ENCODE measurements at places on chromosomes 7 and 10. TPM values are rescaled to one million over a fixed set of nuclear protein-coding genes. Genes with fewer than 3 reads are reported as not detected.

DNA sequence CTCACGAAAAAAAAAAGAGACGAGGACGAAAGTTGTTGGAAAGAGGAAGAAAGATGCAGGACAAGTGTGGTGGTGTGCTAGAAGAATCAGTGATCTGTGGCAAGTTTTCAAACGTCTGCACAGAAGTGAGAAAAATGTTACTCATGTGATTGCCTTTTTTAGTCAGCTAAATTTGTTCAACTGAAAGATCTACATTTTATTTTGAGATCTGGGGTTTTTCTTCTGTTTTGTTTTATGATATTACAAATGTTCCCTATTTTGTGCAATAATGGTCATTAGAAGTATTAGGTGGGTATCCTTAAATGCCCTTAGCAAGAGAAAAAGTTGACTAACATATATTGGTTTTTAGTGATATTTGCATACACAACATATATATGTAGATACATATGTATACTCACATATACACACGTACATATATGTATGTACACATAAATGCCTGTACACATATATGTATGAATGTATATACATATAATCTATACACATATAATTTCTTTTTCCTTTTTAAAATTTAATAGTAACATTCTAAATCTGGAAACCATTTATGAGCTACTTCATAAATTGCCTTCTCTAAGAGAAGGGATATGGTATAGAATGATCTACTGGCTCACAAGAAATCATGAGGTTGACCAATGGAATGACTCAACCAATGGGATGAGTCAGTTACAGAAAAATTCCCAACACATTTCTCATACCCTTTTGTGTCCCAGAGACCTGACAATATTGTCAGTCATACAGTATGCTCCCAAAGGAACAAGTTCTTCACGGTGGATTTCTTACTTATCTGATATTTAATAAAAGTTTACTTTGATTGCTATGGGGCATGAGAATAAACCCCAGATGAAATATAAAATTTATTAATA lies 38.4 kb downstream of the SLC39A12 start:
- no peak overlapping the region for H3K27ac ChIP-seq
- no peaks in the 10 kb centered on the region for H3K27me3 ChIP-seq
- no peaks in the 10 kb centered on the region for H3K36me3 ChIP-seq
- DNase-seq = no peak
- H3K4me1 ChIP-seq = no peaks in the 10 kb centered on the region

- no peak for DNase-seq
- no peaks in the 10 kb centered on the region for H3K27me3 ChIP-seq
- no peak overlapping the region for H3K4me3 ChIP-seq
These were observed 10.3 kb upstream of the ZC3HAV1L start for GRCh38 chr7:139046143-139046542.

ENTPD1 gene
- 1.1 TPM for total RNA-seq

DNA sequence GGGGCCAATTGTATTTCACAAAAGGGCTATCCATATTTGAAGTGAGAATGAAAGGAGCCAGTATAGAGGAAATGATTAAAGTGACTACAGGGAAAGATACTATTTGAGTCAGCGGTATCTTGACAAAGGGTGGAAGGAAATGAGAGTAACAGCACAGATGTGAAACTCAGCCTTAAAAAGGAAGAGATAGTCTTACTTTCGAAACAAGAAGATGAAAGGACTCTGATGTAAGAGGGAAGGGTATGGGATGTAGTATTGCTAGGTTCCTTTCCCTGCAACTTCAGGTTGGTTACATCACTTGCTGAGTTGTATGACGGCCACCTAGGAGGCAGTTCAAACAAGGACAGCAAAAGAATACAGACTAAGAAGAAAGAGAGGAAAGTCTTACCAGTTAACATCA lies 13.7 kb downstream of the CISD1 start:
- no peak for DNase-seq
- peaks cover 9% of the 10 kb centered on the region for H3K36me3 ChIP-seq
- H3K4me3 ChIP-seq = no peak overlapping the region
- H3K4me1 ChIP-seq = peaks cover 13% of the 10 kb centered on the region
- no peak overlapping the region for H3K27ac ChIP-seq

DNA sequence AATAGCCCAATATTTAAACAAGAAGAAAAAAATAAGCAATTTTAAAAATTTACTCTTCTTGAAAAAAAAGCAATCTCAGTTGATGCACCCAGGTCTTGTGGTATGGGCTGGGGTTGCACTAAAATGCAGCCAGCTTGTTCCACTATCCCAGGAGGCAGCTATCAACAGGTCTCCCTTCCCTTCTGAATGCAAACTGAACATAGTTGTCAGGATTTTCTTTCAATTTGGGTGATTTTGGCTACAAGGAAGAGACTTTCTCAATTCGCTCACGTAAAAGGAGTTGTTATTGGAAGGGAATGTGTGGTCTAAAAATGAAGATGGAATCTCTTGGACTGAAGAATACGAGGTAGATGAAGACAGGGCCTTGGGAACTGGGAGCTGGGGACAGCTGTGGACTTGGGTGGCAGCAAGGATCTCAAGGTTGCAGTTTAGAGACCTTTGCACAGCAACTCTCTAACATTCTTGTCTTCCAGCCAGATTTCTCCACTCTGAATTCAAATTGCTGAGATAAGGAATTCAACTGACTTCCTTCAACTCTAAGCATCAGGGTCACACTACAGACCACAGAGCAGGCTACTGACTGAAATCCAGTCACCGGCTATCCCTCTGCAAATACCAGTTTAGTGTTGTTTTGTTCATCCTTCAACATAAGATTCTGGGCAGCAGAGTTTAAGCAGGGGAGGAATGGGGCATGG lies 3.1 kb upstream of the TMEM26 start:
- peak overlapping the region; percentile 72 for H3K27ac ChIP-seq
- peaks cover 63% of the 10 kb centered on the region for H3K27me3 ChIP-seq
- no peak overlapping the region for H3K4me3 ChIP-seq
- H3K4me1 ChIP-seq = peaks cover 26% of the 10 kb centered on the region
- no peaks in the 10 kb centered on the region for H3K36me3 ChIP-seq
- no peak for DNase-seq

DNA sequence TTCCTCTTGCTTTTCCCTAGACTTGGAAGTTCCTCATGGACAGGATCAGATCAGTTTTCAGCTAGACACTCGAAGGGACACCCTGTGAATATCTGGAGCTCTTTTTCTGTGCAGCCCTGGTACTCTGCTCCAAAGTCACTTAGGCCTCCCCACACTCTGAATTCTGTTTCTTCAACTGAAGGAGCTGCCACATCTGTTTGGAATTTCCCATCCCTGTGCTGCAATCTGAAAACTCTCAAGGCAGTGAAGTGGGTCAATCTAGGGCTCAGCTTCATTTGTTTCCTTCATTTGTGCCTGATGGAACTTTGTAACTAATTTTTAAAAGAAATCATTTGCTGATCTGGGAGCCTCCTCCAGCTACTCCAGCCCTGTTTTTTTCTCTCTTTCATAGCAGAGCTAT lies 9.6 kb downstream of the EPC1 start:
- peaks cover 8% of the 10 kb centered on the region for H3K36me3 ChIP-seq
- peaks cover 36% of the 10 kb centered on the region for H3K4me1 ChIP-seq
- H3K4me3 ChIP-seq = no peak overlapping the region
- H3K27me3 ChIP-seq = no peaks in the 10 kb centered on the region
- H3K27ac ChIP-seq = peak overlapping the region; percentile 2
- DNase-seq = no peak

DNA sequence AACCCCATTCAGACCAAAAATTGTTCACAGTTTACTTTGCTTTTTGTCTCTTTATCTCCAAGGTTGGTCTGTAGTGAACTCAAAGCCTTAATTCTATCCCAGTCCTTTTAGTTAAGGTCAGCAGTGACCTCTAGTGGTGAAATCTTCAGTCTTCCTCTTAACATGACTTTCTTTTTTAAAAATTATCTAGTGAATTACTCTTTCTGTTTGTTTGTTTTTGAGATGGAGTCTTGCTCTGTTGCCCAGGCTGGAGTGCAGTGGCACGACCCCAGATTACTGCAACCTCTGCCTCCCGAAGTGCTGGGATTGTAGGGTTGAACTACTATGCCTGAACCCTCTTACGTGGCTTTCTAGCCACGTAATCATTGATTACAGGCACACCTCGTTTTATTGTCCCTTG lies 25.0 kb downstream of the ZNF487 start:
- no peaks in the 10 kb centered on the region for H3K27me3 ChIP-seq
- no peak for DNase-seq
- H3K27ac ChIP-seq = no peak overlapping the region
- no peaks in the 10 kb centered on the region for H3K36me3 ChIP-seq
- no peak overlapping the region for H3K4me3 ChIP-seq

DNA sequence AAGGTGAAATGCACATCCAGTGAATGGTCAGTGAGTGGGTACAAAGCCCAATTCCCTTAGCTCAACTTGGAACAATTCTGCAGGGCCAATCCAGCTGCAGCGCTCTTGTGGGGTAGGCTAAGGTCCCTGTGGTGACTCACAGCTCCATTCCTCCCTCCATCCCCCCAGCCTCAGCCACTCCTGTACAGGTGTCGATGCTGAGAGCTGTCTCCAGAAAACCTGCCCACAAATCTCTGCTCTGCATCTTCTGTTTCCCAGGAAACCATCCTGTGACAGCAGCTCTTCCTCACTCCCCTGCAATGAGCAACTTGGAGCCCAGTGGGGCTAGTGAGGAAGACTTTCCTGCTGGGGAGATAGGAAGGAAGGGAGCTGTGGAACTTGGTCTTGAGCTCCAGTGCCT lies 244.7 kb upstream of the GPR26 start:
- no peak overlapping the region for H3K4me3 ChIP-seq
- H3K27me3 ChIP-seq = peaks cover 100% of the 10 kb centered on the region
- H3K4me1 ChIP-seq = no peaks in the 10 kb centered on the region
- no peak for DNase-seq
- H3K36me3 ChIP-seq = no peaks in the 10 kb centered on the region
- no peak overlapping the region for H3K27ac ChIP-seq

- peaks cover 32% of the 10 kb centered on the region for H3K36me3 ChIP-seq
- H3K4me3 ChIP-seq = no peak overlapping the region
- no peaks in the 10 kb centered on the region for H3K27me3 ChIP-seq
- DNase-seq = no peak
- no peak overlapping the region for H3K27ac ChIP-seq
- peaks cover 10% of the 10 kb centered on the region for H3K4me1 ChIP-seq
These were observed 21.7 kb upstream of the SLC29A3 start for GRCh38 chr10:71297343-71297742.

CYP26C1 gene
- 0.44 TPM for total RNA-seq

- no peaks in the 10 kb centered on the region for H3K4me1 ChIP-seq
- no peak overlapping the region for H3K4me3 ChIP-seq
- H3K36me3 ChIP-seq = no peaks in the 10 kb centered on the region
- no peak overlapping the region for H3K27ac ChIP-seq
- no peak for DNase-seq
These were observed 60.7 kb upstream of the EXOC6 start for GRCh38 chr10:92787557-92788152.

NKX2-3 gene
- not detected for total RNA-seq

DNA sequence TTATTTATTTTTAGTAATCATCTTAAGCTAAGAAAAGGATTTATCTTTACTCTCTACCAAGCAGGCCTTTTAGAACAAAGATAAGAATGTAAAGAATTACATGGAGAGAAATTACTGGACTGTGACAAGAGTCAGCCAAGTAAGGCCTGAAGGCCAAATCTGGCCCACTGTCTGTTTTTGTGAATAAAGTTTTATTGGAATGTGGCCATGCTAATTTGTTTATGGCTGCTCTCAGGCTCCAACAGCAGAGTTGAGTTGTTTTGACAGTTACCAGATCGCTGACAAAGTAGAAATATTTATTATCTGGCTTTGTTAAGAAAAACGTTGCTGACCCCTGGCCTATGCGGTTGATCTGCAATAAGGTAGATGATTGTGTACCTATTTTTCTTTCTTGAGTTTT lies 6.1 kb downstream of the ARID5B start:
- peaks cover 8% of the 10 kb centered on the region for H3K36me3 ChIP-seq
- no peak overlapping the region for H3K27ac ChIP-seq
- no peak for DNase-seq
- no peak overlapping the region for H3K4me3 ChIP-seq
- no peaks in the 10 kb centered on the region for H3K27me3 ChIP-seq

DNA sequence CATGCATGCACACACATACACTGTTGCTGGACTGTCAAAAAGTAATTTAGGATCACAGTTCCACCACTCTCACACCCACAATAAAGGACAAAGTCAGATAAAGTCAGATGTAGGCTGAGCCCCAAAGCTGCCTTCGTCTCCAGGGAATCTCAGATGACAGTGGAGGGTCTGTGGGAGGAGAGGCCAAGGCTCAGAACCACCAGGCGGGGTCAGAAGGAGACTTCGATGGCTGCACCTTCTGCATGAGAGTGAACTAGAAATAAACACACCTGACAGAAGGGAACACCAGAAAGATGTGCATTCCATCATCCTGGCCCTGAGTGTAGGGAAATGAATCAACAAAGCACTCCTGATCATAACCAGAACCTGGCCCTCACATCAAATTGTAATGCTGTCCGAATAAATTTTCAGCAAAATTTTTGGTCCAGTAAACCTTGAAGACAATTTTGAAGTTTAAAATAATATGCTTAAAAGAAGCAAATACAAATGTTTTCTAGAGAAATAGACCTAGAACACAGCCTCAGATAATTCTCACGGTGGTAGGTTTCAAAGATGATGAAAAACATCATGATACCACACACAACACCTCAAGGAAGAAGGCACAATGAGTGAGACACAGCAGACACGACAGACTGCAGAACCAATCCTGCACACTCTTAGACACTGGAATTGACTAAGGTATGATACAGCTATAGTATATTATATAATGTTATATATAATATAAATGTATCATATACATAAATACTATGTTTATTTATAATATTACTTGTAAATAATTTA lies 269.8 kb upstream of the KLF6 start:
- DNase-seq = no peak
- no peaks in the 10 kb centered on the region for H3K4me1 ChIP-seq
- H3K27ac ChIP-seq = no peak overlapping the region
- no peaks in the 10 kb centered on the region for H3K36me3 ChIP-seq
- H3K27me3 ChIP-seq = no peaks in the 10 kb centered on the region
- no peak overlapping the region for H3K4me3 ChIP-seq

DNA sequence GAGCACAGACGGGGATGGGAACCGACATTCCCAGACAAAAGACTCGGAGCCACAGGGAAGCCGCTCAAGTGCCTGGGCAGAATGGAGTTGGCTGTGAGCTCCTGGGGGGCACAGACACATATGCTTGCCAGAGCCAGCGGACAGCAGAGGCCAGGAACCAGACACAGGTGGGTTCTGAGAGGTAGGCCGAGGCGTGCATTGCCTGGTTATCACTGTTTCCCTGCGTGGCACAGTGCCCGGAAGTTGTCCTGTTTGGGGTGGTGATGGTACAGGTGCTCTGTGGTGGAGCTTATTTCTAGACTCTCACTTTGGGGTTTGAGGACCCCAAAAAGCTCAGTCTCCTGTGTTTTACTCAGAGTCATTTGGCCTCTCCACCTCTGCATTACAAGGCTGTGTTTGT lies 2.5 kb downstream of the PALD1 start:
- H3K4me3 ChIP-seq = no peak overlapping the region
- no peak overlapping the region for H3K27ac ChIP-seq
- no peak for DNase-seq
- H3K27me3 ChIP-seq = peaks cover 42% of the 10 kb centered on the region

- peaks cover 11% of the 10 kb centered on the region for H3K4me1 ChIP-seq
- H3K4me3 ChIP-seq = peak within 1 kb of the TSS; percentile 77
- H3K27me3 ChIP-seq = peaks cover 3% of the 10 kb centered on the region
- H3K36me3 ChIP-seq = no peaks in the 10 kb centered on the region
- DNase-seq = peak; percentile 83
These were observed at the start of gene ZFAND4 for GRCh38 chr10:45672181-45673073. ZFAND4 (minus strand) TSS chr10:45672772; CDS start chr10:45663725, 9,047 bp downstream.

CLDN4 gene
- 175 TPM for total RNA-seq

GRCh38 chr10:69051710-69052487 lies 36.0 kb upstream of the SRGN start:
- H3K27me3 ChIP-seq = peaks cover 10% of the 10 kb centered on the region
- DNase-seq = no peak
- no peaks in the 10 kb centered on the region for H3K36me3 ChIP-seq
- no peak overlapping the region for H3K27ac ChIP-seq
